BE2C (cell line): ENCODE measurements at places on chromosomes 16 and 17.

DNA sequence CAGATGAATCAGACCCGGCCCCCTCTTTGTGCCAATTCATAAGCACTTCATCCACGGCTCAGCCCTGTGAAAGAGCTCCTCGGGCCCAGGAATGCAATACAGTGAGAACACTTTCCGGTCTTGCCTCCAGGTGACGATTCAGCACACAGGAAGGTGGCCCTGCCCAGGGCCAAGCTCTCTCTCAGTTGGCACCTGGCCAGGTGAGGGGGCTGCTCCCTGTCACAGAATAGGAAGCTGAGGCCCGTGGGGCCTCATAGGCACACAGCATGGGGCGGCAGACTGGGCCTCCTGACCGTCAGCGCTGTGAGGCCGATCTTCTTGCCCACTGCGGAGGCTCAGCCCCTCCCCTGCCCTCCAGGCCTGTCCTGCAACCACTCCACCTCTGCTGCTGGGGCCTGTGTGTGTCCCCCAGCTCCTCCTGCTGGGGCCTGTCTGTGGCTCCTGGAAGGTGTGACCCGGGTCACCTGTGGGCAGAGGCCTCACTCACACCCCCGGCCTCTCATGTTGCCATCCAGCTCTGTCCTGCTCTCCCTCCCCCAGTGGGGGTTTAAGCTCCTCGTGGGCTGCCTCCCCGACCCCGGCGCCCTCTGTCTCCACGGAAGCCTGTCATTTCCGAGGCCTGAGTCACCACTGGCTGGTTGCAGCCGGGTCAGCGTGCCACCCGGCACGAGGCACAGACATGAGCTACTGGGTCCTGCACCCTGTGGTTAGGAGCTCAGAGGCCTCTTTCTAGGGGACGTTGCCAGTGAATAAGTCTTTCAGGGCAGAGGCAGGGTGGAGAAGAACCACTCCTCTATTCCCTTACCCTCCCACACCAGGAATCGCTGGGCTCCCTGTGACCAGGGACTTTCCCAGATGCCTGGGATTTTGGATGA is 114.4 kb downstream of the SEC14L1 start:
- no peak for DNase-seq

GRCh38 chr17:58995247-58995940 is 111.3 kb downstream of the TRIM37 start:
- DNase-seq = no peak

GRCh38 chr17:55394357-55395021 is 27.1 kb downstream of the MMD start:
- DNase-seq = no peak

- peak; percentile 40 for DNase-seq
Observed at GRCh38 chr16:71311553-71312158, 22.5 kb upstream of the CMTR2 start.

GRCh38 chr16:59597269-59597668 is 863.2 kb upstream of the GOT2 start:
- DNase-seq = no peak

GRCh38 chr16:17026600-17027242 is 444.0 kb downstream of the XYLT1 start:
- no peak for DNase-seq

DNA sequence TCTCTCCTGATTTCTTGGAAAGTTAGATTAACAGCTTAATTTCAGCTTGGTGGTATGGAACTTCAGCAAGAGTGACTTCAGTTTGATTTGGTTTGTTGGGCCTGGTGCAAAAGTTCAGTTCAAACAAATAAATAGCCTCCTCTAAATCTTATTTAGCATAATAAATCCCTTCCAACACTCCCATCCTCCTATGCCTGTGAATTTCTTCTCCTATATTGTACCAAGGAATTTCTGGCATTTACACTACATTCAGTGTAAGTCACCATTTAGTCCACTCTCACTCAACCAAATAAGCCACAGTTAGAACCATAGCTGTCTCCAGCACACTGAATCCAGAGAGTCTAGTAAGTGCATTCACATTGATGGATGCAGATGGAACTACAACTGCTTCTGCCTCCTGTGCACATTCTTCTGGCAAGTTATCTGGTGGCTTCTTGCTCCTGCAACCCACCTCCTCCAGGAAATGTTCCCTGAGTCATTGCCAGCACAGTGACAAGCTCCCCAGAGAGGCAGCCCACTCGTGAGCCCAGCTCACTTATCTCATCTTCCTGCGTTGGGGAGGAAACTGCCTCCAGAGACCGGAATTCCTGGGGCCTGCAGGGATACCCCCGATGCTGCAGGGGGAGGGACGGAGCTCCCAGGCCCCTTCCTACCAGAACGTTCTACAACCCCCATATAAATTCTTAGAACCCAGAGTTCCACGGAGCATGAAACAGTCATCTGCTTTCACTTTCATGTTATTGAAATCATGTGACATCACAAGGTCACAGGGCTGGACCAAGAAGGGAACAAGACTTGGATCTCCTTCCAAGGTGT is 318.3 kb downstream of the PHKB start:
- DNase-seq = peak; percentile 10

- DNase-seq = peak; percentile 76
Observed at GRCh38 chr17:38564869-38565268, 40.9 kb downstream of the SRCIN1 start.

DNA sequence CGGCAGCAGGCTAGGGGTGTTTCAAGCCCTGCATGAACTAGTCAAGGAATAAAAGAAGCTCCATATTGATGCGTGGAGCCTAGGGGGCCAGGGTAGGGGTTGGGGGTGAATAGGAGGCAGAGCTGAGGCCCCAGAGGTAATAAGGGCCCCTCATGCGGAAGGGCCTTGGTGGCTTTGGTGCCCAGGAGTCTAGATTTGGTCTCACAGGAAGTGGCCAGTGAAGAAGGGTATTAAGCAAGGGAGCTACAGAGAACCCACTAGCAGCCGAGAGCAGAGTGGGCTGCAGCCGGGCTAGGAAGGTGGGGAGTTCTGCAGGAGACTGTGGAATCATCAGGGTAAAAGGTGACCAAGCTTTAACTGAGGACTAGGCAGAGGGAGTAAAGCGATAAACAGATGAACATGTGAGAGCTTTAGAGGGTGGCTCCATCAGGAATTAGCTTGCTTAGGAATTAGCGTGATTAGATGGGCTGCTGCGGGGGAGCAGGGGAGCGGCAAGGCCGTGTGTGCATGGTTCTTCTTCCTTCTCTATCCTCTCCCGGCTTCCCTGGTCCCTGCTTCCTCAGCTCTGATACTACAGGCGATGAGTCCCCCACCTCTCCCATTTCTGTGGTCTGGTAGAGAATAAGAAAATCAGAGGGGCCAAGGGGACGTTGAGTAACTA is 9.8 kb downstream of the GNGT2 start:
- DNase-seq = no peak
